Activated T-cell treated with anti-CD3 and anti-CD28 coated beads for 48 hours (primary cell): ENCODE measurements at places on chromosomes 7 and 10.

- no peak for DNase-seq
Observed at GRCh38 chr7:158314394-158314793, 273.2 kb downstream of the PTPRN2 start.

- DNase-seq: no peak
Observed at GRCh38 chr7:44310221-44310848, 15.1 kb downstream of the CAMK2B start.

- DNase-seq: no peak
Observed at GRCh38 chr7:91556956-91557650, 292.9 kb downstream of the FZD1 start.

DNA sequence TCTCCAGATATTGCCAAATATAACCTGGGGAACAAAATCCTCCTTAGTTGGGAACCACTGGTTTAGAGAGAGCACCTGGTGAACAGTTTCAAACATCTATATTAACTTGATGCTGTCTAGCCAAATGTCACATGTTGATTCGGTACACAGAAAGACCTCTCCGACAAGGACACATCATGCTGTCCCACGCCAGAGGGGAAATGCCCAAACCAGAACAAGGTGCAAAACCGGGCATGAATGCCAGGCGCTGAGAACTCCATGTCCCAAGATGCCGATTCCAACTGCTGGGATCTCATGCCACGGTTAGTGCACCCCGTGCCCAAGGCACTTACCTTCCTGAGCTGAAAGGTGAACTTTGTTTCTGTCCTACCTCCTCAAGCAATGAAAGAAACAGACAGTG is 100.8 kb downstream of the SFMBT2 start:
- no peak for DNase-seq

- DNase-seq: no peak
Observed at GRCh38 chr7:105178177-105178576, 164.2 kb downstream of the KMT2E start.
